Subcutaneous preadipocyte (primary cell): ENCODE measurements at places on chromosomes 2 and 18. TPM values are rescaled to one million over a fixed set of nuclear protein-coding genes. Genes with fewer than 3 reads are reported as not detected.

The OLA1 gene
- 82.3 and 94.6 TPM in 2 replicates for total RNA-seq

The KCNIP3 gene
- 2.9 and 3.1 TPM in 2 replicates for total RNA-seq

The TAF1B gene
- 22.4 and 55.7 TPM in 2 replicates for total RNA-seq

The IL1R1 gene
- total RNA-seq: 61.8 and 112 TPM in 2 replicates

The IL1A gene
- not detected in 2 replicates for total RNA-seq

The MLPH gene
- 22.4 and 49.5 TPM in 2 replicates for total RNA-seq

The SCYGR2 gene
- total RNA-seq: not detected in 2 replicates

The MIB1 gene
- 37.5 and 46.9 TPM in 2 replicates for total RNA-seq

The LRRC30 gene
- total RNA-seq: not detected in 2 replicates

The RSAD2 gene
- 0.37 and 0.39 TPM in 2 replicates for total RNA-seq

The CPO gene
- under 0.01 and 0.20 TPM in 2 replicates for total RNA-seq

The GTF2A1L gene
- total RNA-seq: not detected in 2 replicates

The PLEK gene
- total RNA-seq: not detected in 2 replicates

The DOK6 gene
- 0.37 TPM in 1 of 2 replicates, not detected in the other for total RNA-seq

The PPP1R1C gene
- total RNA-seq: not detected in 2 replicates

The KHK gene
- 1.4 and 1.5 TPM in 2 replicates for total RNA-seq

The CD226 gene
- under 0.01 and 0.59 TPM in 2 replicates for total RNA-seq

The BCL11A gene
- under 0.01 TPM in 1 of 2 replicates, not detected in the other for total RNA-seq

The APOB gene
- total RNA-seq: under 0.01 TPM in 2 replicates

The EVX2 gene
- not detected in 2 replicates for total RNA-seq

The FAM237A gene
- total RNA-seq: not detected in 2 replicates

The SERPINB12 gene
- not detected in 2 replicates for total RNA-seq

The GALNT3 gene
- total RNA-seq: under 0.01 and 0.20 TPM in 2 replicates

The PLA2R1 gene
- 5.9 and 7.7 TPM in 2 replicates for total RNA-seq

The ACOXL gene
- not detected in 2 replicates for total RNA-seq

The PAX8 gene
- total RNA-seq: 2.9 and 6.6 TPM in 2 replicates

The SLC11A1 gene
- total RNA-seq: under 0.01 and 0.20 TPM in 2 replicates

The CRIM1 gene
- total RNA-seq: 47.8 and 144 TPM in 2 replicates
